ENCODE measurements at places on chromosomes 4 and X.

- DNase-seq = no peak
Measured at GRCh38 chr4:113646442-113646822, 115.1 kb downstream of the CAMK2D start.

DNA sequence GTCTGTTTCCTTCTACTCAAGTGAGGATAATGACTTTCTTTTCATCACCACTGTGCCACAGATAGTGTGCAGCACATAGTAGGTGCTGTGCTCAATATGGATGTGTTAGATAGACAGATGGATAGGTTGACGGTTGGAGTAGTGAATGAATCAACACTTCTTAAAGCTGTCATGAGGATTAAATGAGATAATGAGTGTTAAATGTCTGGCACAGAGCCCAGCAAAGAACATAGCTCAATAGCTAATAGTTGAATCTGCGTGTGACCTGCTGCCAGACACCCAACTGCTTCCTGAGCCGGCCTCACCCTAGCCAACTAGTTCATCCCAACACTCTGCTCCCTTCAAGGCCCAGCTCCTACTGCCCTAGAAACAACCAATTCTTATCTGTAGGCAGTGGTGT is 67.7 kb upstream of the PJA1 start:
- no peak for DNase-seq

- no peak for DNase-seq
Measured at GRCh38 chrX:103919270-103919637, 43.2 kb upstream of the TMSB15B start.

DNA sequence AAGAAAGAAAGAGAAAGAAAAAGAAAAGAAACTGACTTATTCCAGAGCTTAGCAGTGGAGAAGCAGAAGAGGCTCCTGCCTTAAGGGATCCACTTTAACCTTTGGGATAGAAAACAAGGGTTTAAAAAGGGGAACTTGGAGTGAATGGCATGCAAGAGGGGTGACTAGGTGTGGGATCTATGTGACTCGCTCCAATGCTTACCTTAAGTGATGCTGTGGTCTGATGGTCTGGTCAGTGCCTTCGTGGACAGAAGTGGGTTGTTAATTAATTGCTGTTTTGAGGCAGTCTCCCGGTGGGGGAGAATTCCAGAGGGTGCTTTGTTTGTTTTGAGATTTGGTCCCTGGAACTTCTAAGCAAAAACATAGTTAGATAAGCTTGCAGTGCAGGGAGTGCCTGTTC is 21.1 kb upstream of the RHOXF1 start:
- DNase-seq = no peak

- DNase-seq = no peak
Measured at GRCh38 chr4:38367642-38368174, 296.3 kb upstream of the KLF3 start.

GRCh38 chr4:124306352-124306751 is 406.2 kb downstream of the ANKRD50 start:
- no peak for DNase-seq

DNA sequence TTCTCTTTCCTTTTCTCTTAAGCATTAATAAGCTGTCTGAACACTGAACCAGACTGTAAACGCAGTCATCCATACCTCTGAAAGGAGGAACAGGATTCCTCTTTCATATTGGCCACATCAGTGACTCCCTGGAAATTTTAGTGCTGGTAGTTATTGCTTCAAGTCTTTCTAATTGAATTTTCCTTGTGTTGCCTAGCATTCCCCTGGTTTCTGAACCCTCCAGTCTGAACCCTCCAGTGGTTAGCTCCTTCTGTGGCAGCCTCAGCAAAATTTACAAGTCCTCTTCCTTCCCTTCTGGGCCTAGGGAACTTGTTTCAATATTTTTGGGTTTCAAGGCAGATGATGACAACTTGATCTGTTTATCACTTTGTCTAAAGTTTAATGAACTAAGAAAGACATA is 7.9 kb downstream of the SPARCL1 start:
- no peak for DNase-seq

DNA sequence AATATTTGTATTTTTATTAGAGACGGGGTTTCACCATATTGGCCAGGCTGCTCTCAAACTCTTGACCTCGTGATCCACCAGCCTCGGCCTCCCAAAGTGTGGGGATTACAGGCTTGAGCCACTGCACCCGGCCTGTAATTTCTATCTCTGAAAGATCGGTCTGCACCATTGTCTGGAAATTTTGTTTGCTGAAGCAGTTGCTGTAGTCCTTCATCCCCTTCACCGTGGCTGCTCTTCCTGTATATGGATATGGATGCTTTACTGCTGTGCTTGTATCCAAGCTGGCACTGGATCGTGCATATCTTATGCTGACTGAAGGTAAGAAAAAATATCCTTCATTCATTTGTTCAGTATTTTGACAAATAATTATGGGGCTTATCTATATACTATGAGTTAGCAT is 338.4 kb upstream of the GNPDA2 start:
- DNase-seq = no peak

DNA sequence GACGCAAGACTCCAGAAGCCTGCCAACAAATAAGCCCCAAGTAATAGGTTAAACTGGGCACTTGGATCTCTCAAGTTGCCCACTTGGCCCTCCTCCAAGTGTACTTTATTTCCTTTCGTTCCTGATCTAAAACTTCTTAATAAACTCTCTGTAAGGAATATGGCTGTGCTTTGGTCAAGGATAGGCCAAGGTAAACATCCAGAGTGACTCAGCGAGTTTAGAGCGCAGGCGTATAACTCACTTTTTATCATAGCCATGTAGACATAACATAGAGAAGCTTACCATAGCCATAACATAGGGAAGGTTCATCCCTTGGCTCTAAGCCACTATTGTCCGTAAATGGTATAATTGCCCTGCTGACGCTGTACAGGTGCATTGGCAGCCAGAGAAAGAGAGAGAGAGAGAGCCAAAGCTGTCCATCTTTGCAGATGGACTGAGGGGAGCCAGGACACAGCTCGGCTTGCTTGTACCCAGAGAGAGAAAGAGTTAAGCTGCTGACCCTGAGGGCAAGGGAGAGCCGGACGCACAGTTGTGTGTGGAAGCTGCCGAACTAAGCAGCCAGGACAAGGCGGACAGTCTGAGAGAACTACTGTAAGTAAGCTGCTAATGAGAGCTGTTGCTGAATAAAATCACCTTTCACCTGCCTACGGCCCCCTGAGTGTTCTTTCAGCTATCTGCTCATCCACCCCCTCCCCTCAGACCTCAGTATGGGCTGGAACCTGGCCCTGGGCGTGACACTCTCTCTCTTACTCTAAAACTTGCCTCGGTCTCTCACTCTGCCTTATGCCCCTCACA is 1.8 kb downstream of the TLR1 start:
- no peak for DNase-seq

GRCh38 chrX:17007134-17007768 is 60.8 kb downstream of the REPS2 start:
- no peak for DNase-seq

DNA sequence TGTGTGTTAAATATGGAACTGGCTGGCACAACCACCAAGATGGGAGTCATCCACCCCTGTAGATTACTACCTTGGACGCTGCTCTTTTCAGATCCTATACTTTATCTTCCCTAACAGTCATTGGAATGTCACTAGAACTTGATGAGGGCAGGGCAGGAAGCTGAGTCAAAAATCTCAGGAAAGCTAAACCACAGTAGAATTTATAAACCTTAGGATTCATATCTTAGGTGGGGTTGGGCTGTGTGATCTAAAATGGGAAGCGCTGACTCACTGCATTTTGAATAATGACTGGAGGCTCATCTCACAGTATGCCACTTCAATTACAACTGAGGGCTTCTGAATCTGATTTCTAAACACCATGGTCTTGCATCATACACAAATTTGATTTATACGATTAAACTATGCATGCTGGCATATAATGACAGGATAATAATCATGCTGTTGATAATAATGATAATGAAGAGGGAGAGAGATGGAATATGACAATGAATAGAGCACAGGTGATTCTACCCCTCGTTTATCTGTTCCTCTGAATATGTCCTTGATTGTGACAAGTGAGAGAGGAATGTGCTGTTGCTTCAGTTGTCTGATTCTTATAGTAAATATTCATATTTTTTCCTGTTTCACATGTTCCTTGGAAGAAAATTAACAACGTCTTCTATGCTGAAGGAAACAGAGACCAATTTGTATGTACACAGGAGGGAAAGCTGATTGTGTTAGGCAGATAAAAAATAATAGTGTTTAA is 270.3 kb upstream of the HS3ST1 start:
- no peak for DNase-seq

DNA sequence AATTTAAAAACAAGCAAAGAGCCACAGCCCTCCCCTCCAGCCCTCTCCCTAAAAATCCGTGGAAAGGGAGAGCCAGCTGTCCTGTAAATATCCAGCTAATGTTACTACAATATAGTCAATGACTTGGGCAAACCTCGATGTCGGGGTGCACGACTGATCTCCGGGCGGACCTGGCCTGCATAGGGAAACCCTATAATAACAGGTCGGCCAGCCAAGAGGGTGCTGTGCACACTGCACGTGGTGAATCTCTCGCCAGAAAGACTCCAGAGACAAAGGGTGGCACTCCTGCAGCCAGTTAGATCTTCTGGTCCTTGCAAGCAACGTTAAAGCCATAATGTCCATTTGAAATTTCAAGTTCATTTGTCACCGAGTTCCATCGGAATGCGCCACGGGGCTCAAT is 1092.8 kb downstream of the ADGRL3 start:
- DNase-seq = no peak

- DNase-seq = no peak
Measured at GRCh38 chrX:24306440-24306839, 7.4 kb downstream of the SUPT20HL2 start.

DNA sequence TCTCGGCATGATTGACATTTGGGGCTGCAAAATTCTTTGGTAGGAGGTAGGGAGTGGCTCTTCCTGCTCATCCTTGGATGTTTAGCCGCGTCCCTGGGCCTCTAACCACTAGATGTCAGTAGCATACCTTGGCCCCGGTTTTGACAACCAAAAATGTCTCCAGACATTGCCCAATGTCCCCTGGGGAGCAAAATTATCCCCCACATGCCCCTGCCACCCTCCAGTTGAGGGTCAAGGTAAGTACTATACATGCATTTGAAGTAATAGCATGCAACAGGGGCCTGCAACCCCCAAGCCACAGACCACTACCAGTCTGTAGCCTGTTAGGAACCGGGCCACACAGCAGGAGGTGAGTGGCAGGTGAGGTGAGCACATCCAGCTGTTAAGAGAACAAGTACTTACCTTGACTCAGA is 17.6 kb upstream of the KIAA1210 start:
- no peak for DNase-seq

DNA sequence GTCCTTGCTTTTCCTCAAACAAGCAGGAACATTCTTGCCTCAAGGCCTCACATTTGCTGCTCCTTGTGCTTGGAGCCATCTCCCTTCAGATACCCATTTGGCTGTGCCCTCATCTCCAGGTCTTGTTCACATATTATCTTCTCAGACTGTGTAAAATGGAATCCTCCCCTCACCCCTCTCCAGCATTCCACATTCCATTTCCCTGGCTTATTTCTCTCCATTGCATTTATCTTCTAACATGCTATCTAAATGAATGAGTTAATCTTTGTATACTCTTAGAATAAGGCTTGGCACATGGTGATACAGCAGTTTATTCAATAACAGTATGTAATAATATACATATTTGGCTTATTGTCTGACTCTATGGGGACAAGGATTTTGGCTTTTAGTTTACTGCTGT is 8.8 kb upstream of the GALNT7 start:
- no peak for DNase-seq

GRCh38 chr4:14596028-14596427 is 406.3 kb upstream of the CPEB2 start:
- no peak for DNase-seq

DNA sequence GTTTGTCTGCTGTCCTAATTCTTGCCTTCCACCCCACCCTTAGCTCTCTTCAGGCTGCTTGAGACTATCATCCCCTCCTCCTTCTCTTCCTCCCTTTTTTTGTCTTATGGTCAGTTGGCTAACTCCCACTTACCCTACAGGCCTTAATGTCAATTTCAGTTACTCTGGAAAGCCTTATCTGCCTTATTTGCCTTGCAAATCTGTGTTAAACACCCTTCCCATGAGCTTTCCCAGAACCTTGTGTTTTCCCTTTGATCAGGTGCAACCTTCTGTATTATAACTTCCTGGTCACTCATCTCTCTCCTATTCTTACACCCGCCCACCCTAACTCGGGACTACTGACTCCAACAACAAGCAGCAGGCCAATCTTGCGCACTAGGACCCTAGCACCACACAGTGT is 74.8 kb downstream of the COX18 start:
- DNase-seq = no peak

- no peak for DNase-seq
Measured at GRCh38 chr4:76458825-76459224, 23.8 kb downstream of the SHROOM3 start.

- no peak for DNase-seq
Measured at GRCh38 chr4:98448908-98449307, 187.7 kb downstream of the RAP1GDS1 start.

DNA sequence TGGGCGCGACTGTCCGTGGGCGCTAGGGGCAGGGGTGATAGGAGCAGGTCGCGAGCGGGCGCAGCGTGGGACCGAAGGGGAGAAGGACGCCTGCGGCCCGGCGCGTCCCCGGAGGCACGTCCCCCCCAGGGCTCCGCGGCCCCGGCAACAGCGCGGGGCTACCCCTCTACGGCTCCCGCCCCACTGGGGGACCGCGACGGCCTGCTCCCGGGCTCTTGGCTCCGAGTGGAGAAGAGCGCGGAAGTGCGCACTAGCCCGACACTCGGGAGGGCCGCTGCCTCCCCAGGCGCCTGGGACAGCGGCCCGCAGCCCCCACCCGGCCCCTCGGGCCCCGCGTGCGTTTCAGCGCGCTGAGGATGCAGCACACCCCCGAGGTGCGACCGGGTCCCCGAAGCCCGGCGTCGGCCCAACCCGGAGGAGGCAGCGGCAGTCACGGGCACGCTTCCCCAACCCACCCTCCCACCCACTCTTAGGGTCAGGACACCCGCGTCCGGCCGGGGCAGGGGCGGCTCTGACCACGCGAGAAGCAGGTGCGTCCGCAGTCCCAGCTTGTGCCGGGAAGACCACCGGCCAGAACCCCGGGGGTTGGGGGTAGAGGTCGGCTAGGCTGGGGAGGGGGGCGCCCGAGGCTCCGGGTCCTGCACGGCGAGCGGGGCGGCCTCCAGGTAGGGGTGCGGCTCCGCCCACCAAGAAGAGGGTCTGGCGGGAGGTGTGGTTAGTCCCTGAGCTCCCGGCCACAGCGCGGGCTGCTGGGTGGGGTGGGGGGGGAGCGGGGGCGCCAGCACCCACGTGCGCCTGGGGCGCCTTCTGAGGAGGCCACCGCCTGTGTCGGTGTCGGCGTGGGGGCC is 18.5 kb upstream of the NAT8L start:
- no peak for DNase-seq

DNA sequence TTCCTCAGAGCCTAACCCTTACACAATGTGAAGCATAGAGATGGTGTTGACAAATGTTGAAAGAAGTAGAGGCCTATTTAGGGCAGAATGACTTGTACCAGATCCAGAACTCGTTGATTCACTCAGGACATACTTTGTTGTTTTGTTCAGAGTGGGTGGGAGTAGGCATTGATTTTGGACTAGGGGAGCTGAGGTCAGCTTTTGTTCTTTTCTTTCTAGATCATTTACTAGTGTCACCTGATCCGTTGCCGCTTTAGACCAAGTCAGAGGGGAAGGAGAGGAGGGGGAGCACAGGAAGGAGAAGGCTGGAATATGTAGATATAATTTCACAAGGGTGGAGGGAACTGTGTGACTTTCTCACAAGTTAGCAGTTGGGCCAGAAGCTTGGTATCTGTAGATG is 282.4 kb upstream of the GPC4 start:
- DNase-seq = no peak

- no peak for DNase-seq
Measured at GRCh38 chrX:7334253-7334935, 186.4 kb upstream of the PUDP start.

Measured in T-helper 9 cell (primary cell).